ENCODE measurements at places on chromosomes 5 and 9.

GRCh38 chr9:87063246-87063645 is 115.9 kb upstream of the GAS1 start:
- peak overlapping the region; percentile 4 for H3K4me3 ChIP-seq
- no peaks in the 10 kb centered on the region for H3K27me3 ChIP-seq
- H3K36me3 ChIP-seq: no peaks in the 10 kb centered on the region
- DNase-seq: peak; percentile 19

GRCh38 chr5:157327771-157328170 is 61.8 kb downstream of the CYFIP2 start:
- H3K36me3 ChIP-seq: peaks cover 28% of the 10 kb centered on the region
- no peaks in the 10 kb centered on the region for H3K4me1 ChIP-seq
- no peaks in the 10 kb centered on the region for H3K27me3 ChIP-seq
- DNase-seq: no peak
- H3K4me3 ChIP-seq: no peak overlapping the region

DNA sequence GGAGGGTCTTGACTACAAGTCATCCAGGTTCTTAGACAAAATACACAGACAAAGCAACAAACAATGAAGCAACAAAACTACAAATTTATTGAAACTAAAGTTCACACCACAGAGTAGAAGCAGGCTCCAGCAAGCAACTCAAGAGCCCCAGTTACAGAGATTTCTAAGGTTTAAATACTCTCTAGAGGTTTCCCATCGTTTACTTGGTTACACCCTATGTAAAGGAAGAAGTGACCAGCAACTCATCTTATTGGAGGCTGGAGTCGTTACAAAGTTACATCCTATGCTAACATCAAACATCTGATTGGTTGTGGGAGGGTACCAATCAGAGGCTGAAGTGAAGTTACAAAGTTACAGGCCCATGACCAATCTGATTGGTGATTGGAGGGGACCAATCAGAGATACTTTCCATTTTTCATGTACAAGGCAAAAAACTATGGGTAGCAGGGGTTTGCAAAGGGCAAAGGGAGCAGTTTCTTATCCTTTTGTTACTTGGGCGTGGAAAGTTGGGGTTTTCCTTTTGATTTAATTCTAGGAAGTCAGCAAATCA is 2292.6 kb upstream of the C9orf72 start:
- no peak overlapping the region for H3K4me3 ChIP-seq
- no peak overlapping the region for H3K27ac ChIP-seq
- no peaks in the 10 kb centered on the region for H3K27me3 ChIP-seq
- no peaks in the 10 kb centered on the region for H3K36me3 ChIP-seq

DNA sequence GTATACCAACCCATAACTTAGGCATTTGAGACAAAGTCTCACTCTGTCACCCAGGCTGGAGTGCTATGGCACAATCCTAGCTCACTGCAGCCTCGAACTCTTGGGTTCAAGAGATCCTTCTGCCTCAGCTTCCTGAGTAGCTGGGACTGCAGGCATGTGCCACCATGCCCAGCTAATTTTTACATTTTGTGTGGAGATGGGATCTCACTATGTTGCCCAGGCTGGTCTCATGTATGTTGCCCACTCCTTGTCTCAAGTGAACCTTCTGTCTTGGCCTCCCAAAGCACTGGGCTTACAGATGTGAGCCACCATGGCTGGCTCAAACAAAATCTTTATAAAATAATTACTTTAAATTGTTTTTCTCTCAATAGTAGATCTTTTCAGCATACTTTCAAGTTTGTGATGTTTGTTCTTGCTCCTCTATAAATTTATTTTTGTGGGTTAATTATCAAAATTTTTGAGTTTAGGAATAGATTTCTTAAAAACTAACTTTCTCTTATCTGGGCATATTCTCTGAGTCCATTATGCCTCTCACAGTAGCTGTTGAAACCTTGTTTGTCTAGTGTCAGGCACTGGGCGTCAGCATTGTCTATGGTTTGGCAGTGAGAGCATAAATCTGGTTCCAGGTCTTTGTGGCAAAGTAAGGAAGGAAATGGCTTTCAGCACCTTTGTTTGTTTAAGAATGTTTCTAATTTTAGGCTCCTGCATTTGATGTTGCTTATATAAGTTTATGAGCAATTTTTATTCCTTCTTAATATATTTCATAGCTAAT is 38.7 kb downstream of the NLN start:
- peak; percentile 72 for DNase-seq
- no peak overlapping the region for H3K4me3 ChIP-seq

- no peaks in the 10 kb centered on the region for H3K36me3 ChIP-seq
- H3K4me3 ChIP-seq: no peak overlapping the region
- peaks cover 73% of the 10 kb centered on the region for H3K27me3 ChIP-seq
- no peak for DNase-seq
- no peak overlapping the region for H3K27ac ChIP-seq
- H3K4me1 ChIP-seq: no peaks in the 10 kb centered on the region
Measured at GRCh38 chr5:66367814-66368541, 223.9 kb downstream of the SREK1 start.

GRCh38 chr9:21434202-21435014 is 5.8 kb upstream of the IFNA1 start:
- no peaks in the 10 kb centered on the region for H3K4me1 ChIP-seq
- H3K27me3 ChIP-seq: no peaks in the 10 kb centered on the region
- DNase-seq: peak; percentile 53
- H3K36me3 ChIP-seq: no peaks in the 10 kb centered on the region

DNA sequence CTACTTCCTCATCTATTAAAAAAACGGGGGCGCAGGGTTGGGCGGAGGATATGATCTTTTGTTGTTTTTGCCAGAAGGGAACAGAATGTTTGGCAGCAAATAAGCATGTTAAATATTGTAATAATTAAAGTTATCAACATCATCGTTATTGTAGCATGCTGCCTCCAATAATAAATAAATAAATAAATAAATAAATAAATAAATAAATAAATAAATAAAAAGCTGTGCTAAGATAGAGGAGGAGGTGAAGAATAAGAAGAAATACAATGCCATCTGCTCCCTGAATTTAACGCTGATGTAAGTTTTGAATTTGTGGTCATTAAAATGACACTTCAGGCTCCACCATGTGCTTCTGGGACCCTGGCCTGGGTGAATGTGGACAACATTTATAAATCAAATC is 508.0 kb upstream of the TNC start:
- no peak overlapping the region for H3K27ac ChIP-seq
- H3K36me3 ChIP-seq: no peaks in the 10 kb centered on the region
- no peak for DNase-seq
- H3K27me3 ChIP-seq: no peaks in the 10 kb centered on the region
- no peak overlapping the region for H3K4me3 ChIP-seq

- peaks cover 7% of the 10 kb centered on the region for H3K36me3 ChIP-seq
- no peak overlapping the region for H3K4me3 ChIP-seq
Measured at GRCh38 chr5:108437425-108437824, 55.5 kb upstream of the FBXL17 start.

DNA sequence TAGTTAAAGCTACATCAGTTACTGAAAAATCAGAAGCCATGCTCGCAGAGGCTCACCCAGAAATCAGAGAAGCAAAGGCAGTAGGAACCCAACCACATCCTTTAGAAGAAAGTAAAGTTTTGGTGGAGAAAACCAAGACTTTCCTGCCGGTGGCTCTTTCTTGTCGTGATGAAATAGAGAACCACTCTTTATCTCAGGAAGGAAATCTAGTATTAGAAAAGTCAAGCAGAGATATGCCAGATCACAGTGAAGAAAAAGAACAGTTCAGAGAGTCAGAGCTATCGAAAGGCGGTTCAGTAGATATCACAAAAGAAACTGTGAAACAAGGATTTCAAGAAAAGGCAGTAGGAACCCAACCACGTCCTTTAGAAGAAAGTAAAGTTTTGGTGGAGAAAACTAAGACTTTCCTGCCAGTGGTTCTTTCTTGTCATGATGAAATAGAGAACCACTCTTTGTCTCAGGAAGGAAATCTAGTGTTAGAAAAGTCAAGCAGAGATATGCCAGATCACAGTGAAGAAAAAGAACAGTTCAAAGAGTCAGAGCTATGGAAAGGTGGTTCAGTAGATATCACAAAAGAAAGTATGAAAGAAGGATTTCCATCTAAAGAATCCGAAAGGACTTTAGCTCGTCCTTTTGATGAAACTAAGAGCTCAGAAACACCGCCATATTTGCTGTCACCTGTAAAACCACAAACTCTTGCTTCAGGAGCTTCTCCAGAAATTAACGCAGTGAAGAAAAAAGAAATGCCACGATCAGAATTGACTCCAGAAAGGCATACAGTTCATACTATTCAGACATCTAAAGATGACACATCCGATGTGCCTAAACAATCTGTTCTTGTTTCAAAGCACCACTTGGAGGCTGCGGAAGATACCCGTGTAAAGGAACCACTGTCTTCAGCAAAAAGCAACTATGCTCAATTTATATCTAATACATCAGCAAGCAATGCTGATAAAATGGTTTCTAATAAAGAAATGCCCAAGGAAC is 47.2 kb downstream of the CMYA5 start:
- no peak for DNase-seq
- H3K4me3 ChIP-seq: no peak overlapping the region
- no peaks in the 10 kb centered on the region for H3K4me1 ChIP-seq
- H3K27ac ChIP-seq: no peak overlapping the region
- H3K27me3 ChIP-seq: peaks cover 72% of the 10 kb centered on the region

DNA sequence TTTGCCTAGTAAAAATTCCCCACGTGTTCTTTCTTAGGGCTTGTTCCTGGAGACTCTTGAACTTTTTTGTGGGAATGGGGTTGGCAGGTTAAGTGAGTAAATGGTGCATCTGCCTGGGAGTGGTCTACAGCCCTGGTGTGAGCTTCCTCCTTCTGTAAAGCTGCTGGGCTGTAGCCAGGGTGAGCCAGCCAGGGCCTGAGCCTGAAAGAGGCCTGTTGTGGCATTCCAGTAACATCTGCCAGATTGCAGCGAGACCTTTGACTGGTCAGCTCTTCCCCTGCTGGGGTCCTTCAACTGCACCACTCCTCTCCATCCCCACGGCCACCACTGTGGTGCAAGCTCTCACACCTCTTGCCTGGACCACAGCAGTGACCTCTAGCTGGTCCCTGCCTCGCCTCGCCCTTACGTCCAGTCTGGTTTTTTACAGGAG is 47.5 kb downstream of the SLC22A5 start:
- H3K27me3 ChIP-seq: no peaks in the 10 kb centered on the region
- H3K4me3 ChIP-seq: no peak overlapping the region
- no peaks in the 10 kb centered on the region for H3K36me3 ChIP-seq
- no peak overlapping the region for H3K27ac ChIP-seq
- peak; percentile 30 for DNase-seq

DNA sequence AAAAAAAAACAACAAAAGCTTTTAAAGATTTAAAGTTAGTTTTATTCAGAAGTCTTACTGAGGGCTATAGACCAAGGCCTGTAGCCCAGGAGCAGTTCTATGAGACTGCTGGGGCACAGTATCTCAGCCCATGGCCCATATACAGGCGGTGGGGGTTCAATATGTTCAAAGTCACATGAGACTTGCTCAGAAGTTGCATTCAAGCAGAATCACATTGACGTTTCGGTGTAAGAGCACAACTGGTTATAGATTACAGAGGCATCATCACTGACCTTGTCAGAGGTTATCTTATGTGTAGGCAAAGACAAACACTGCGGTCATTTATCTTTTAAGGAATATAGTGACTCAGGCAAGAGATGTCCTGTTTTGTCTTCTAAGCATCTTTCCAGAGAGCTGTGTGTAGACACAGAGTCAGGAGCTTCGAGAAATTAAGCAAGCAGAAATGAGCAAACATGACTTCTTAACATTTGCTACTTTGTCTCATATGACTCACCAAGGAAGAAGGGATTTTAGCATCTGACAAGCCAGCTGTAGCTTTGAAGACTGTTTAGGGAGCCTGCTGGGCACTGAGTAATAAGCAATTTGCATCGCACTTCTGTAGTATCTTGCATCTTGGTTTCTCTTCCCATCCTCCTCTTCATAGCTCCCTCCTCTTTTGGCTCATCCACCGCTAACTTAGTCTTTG is 12.9 kb upstream of the F2RL1 start:
- DNase-seq: peak; percentile 90
- no peaks in the 10 kb centered on the region for H3K36me3 ChIP-seq
- H3K27ac ChIP-seq: peak overlapping the region; percentile 69
- no peaks in the 10 kb centered on the region for H3K27me3 ChIP-seq
- H3K4me3 ChIP-seq: no peak overlapping the region

- H3K4me3 ChIP-seq: no peak overlapping the region
- peaks cover 69% of the 10 kb centered on the region for H3K36me3 ChIP-seq
Measured at GRCh38 chr5:14714706-14715105, 50.2 kb downstream of the OTULIN start.

DNA sequence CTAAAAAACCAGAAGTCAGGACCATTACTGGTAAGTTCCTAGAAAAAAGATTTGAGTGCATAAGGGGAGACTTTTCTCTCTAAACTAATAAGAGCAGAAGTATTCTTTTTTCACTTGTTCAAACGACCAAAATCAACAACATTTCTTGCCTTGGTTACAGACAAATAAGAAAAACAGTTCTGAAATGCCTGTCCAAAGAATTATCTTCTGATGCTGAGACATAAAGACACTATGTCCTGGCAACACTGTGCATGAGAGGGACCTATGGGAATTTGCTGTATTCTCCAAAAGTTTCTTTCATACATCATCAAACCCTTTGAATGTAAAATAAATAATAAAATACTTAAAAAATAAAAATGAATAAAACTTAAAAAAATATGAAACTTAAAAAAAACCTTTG is 50.4 kb downstream of the ZNF474 start:
- peaks cover 43% of the 10 kb centered on the region for H3K4me1 ChIP-seq
- H3K27me3 ChIP-seq: no peaks in the 10 kb centered on the region
- no peak overlapping the region for H3K27ac ChIP-seq

GRCh38 chr9:15755660-15756059 is 202.8 kb downstream of the CCDC171 start:
- H3K4me1 ChIP-seq: peaks cover 8% of the 10 kb centered on the region
- no peaks in the 10 kb centered on the region for H3K27me3 ChIP-seq
- no peak overlapping the region for H3K27ac ChIP-seq

DNA sequence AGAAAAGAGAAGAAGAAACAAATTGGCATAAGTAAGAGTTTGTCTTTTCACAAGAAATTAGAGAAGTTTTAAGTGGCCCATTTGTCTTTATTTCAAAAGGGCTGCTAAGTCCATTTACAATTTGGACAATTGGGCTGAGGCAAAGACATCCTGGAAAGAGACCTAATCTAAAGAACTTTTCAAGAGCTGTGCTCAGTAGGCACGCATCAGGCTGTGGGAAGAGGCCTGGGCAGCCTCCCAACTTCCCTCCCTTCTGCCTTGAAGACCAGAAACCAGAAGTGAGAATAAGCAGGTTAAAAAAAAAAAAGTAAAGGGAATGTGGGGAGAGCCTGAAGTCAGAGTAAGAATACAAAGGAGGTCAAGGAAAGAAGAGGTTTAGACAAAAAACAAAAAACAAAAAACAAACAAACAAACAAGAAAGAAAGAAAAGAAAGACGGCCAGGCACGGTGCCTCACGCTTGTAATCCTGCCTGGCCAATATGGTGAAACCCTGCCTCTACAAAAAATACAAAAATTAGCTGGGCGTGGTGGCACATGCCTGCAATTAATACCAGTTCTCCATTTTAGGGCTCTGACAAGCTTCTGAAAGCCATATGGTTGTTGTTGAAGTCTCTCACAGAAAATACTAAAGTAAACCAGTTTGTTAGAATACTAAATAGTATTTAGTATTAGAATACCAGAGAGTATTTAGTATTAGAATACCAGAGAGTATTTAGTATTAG is 48.0 kb upstream of the CEP78 start:
- H3K27ac ChIP-seq: no peak overlapping the region
- no peak overlapping the region for H3K4me3 ChIP-seq
- H3K27me3 ChIP-seq: no peaks in the 10 kb centered on the region
- H3K4me1 ChIP-seq: no peaks in the 10 kb centered on the region
- DNase-seq: no peak

GRCh38 chr5:137395011-137395755 is 103.9 kb downstream of the SPOCK1 start:
- no peaks in the 10 kb centered on the region for H3K27me3 ChIP-seq
- H3K4me1 ChIP-seq: peaks cover 18% of the 10 kb centered on the region
- DNase-seq: peak; percentile 27
- H3K36me3 ChIP-seq: no peaks in the 10 kb centered on the region

GRCh38 chr5:13664377-13664776 is 280.1 kb downstream of the DNAH5 start:
- no peak overlapping the region for H3K4me3 ChIP-seq
- H3K27me3 ChIP-seq: no peaks in the 10 kb centered on the region
- DNase-seq: peak; percentile 91
- no peaks in the 10 kb centered on the region for H3K36me3 ChIP-seq

All from MCF 10A (cell line).